ENCODE measurements at places on chromosomes 5 and 9. TPM values are rescaled to one million over a fixed set of nuclear protein-coding genes. Genes with fewer than 3 reads are reported as not detected.

AHRR gene
- 3.8 TPM for total RNA-seq

CNTLN gene
- 6.0 TPM for total RNA-seq

PITX1 gene
- total RNA-seq: 29.7 TPM

KCNV2 gene
- total RNA-seq: not detected

MARCOL gene
- not detected for total RNA-seq

FCN2 gene
- total RNA-seq: not detected

TEX48 gene
- total RNA-seq: not detected

LCN1 gene
- total RNA-seq: not detected

SPAAR gene
- 0.13 TPM for total RNA-seq

NEUROG1 gene
- total RNA-seq: not detected

NAIP gene
- 0.39 TPM for total RNA-seq

LCP2 gene
- total RNA-seq: not detected

ZNG1A gene
- 23.6 TPM for total RNA-seq

PLPP6 gene
- total RNA-seq: 9.6 TPM

HMGCR gene
- total RNA-seq: 25.6 TPM

SPATA31D4 gene
- not detected for total RNA-seq

RGS7BP gene
- not detected for total RNA-seq

BAAT gene
- total RNA-seq: 0.23 TPM

PDZD2 gene
- 0.21 TPM for total RNA-seq

GLT6D1 gene
- not detected for total RNA-seq

PAPPA gene
- 30.6 TPM for total RNA-seq

PCDHA8 gene
- total RNA-seq: 0.05 TPM

ANXA1 gene
- 1,147 TPM for total RNA-seq

TAF11L9 gene
- not detected for total RNA-seq

LAMC3 gene
- 2.2 TPM for total RNA-seq

LMAN2 gene
- 194 TPM for total RNA-seq

PCBD2 gene
- 10.6 TPM for total RNA-seq

SYK gene
- total RNA-seq: 0.03 TPM

PTGS1 gene
- 2.1 TPM for total RNA-seq

RANBP3L gene
- not detected for total RNA-seq

CCL28 gene
- total RNA-seq: 0.09 TPM

BTNL8 gene
- total RNA-seq: not detected

ADAM19 gene
- 12.9 TPM for total RNA-seq

LPAR1 gene
- total RNA-seq: 21.4 TPM

FSTL4 gene
- 3.8 TPM for total RNA-seq

ENTREP1 gene
- total RNA-seq: 0.60 TPM

TXN gene
- 1,142 TPM for total RNA-seq

PFDN1 gene
- 118 TPM for total RNA-seq

FAM221B gene
- total RNA-seq: not detected

ENHO gene
- 1.2 TPM for total RNA-seq

SOHLH1 gene
- not detected for total RNA-seq

PCDHB9 gene
- total RNA-seq: 0.26 TPM

IL33 gene
- 0.23 TPM for total RNA-seq

PCDHB2 gene
- 3.7 TPM for total RNA-seq

PCDHA13 gene
- not detected for total RNA-seq

KIF4B gene
- total RNA-seq: not detected

OR1Q1 gene
- not detected for total RNA-seq

C9orf78 gene
- 51.2 TPM for total RNA-seq

TAF11L5 gene
- total RNA-seq: not detected

SAXO1 gene
- not detected for total RNA-seq

TLX3 gene
- not detected for total RNA-seq

AIF1L gene
- 1.7 TPM for total RNA-seq

ENG gene
- total RNA-seq: 0.09 TPM

ABO gene
- not detected for total RNA-seq

MRNIP gene
- total RNA-seq: 15.2 TPM

COL5A1 gene
- 41.9 TPM for total RNA-seq

MYOT gene
- total RNA-seq: not detected

CCIN gene
- total RNA-seq: 0.08 TPM

FBP2 gene
- not detected for total RNA-seq

Data from A549 treated with Mapracorat at 1 μM for 4 hours (cell line).